IPS DF 6.9 (cell line): ENCODE measurements at places on chromosomes 16 and 17.

DNA sequence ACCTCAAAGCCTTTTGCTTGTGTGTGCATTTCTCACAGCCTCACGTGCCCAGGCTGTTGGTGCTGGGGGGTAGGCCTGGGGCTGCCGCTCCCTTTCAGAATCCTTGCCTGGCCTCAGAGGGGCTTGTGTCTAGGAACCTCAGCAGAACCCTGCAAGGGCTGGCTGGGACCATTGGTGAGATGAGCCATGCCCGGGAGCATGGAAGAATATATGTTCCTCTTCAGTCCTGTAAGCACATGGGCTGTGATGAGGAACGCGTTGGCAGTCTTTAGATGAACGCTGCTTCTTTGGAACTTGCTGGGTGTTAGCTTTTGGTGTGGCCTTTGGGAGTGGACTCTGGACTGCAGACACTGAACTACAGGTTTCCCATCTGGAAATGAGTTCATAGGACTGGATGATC lies 32.0 kb upstream of the SLC5A10 start:
- no peak for DNase-seq

GRCh38 chr16:85168732-85169256 lies 56.5 kb upstream of the CIBAR2 start:
- DNase-seq: no peak

GRCh38 chr17:76830987-76831715 lies 37.1 kb upstream of the MGAT5B start:
- no peak for DNase-seq

GRCh38 chr17:37802712-37803416 lies 58.0 kb upstream of the HNF1B start:
- DNase-seq: no peak

- no peak for DNase-seq
These were observed 13.4 kb downstream of the CD300E start for GRCh38 chr17:74610108-74610507.

- no peak for DNase-seq
These were observed 9.7 kb upstream of the CYLD start for GRCh38 chr16:50731989-50732832.

- no peak for DNase-seq
These were observed 11.4 kb downstream of the ITGAD start for GRCh38 chr16:31404353-31405064.

- DNase-seq: no peak
These were observed 44.8 kb upstream of the MNT start for GRCh38 chr17:2445638-2446037.

DNA sequence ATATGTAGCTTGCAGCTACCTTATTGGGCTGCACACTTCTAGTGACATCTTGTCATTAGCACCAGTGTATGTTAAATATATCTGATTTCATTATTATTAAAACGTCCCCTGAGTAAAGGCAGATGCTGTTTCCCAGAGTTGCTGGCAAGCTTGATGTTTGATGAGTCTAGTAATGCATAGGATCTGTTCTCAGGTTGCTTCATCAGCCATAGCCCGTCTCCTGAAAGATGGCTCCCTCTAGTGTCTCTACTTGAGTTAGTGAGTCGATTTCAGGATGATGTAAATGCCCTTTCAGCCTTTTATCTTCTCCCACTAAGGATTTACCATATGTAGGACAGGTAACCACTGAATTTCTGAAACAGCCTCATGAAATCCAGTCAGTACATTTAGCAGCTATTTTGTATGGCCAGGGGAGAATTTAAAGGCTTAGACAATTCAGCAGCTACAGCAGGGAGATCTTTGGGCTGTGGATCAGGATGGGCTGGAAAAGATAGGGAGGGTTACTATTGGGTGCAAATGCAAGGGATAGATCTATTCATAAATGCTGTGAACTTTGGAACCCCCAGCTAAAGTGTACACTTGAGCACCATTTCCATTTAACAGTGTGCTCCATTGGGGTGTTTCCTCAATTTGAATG lies 376.3 kb downstream of the CNTNAP4 start:
- no peak for DNase-seq
